ENCODE measurements at places on chromosomes 2 and 18.

GRCh38 chr2:234751275-234751973, 200.4 kb upstream of the SH3BP4 start:
- no peak for DNase-seq

- no peak for DNase-seq
These were observed 1.7 kb downstream of the ERFE start for GRCh38 chr2:238160206-238161129.

GRCh38 chr2:159427048-159427447, 140.5 kb upstream of the WDSUB1 start:
- no peak for DNase-seq

- no peak for DNase-seq
These were observed 65.9 kb upstream of the CAVIN2 start for GRCh38 chr2:191912764-191913163.

DNA sequence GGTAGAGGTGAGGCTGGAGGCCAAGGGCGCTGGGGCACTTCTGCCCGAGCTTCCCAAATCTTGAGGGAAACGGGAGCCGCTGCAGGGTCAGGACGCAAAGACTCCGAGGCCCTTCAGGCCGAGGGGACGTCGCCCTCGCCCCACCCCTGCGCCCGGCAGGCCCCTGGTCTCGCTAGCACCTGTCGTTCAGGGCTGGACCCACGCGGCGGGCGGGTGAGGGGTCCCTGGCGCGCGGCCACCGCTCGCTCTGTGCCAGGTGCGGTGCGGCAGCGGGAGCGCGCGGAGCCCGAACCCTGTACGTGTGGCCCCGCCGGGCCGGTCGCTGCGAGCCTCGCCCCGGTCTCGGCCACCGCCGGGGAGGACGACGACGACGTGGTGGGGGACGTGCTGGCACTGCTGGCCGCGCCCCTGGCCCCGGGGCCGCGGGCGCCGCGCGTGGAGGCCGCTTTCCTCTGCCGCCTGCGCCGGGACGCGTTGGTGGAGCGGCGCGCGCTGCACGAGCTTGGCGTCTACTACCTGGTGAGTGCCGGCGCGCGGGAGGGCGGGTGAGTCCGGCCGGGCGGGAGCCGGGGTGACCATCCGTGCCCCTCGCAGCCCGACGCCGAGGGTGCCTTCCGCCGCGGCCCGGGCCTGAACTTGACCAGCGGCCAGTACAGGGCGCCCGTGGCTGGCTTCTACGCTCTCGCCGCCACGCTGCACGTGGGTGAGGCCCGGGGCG, 4.9 kb downstream of the ERFE start:
- DNase-seq = no peak

DNA sequence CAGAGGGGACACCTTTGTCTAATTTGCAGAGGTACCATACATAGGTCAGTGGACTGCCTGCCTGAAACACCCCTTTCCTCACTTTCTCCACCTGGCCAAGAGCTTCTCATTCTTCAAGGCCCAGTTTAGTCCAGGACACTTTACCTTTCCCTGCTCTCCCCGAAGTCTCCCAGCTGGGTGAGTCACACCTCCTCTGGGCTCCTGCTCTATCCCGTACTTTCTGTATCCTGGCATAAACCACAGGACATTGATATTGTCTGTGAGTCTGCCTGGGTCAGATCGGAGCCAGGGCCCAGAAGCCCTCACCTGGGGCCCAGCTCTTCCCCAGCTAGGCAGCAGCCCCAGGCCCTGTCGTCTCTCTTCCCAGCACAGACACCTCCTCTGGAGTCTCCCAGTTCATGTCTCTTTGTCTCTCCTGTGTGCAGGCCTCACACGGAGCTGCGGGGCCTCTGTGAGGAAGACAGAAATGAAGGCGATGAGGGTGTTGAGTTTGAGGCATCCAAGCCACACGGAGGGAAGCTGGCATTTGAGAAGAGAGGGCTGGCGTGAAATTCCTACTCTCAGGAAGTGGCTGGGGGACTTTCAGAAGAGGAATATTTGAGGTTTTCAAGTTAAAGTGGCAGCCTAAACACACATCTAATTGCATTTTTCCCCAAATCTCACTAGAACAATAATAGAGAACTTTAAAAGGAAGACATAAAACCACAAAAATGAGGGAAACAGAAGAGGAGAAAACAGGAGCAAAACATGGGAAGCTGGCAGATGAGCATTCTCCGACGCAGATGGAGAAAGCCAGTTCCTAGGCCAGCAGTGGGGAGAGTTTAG, 79.6 kb upstream of the LAPTM4A start:
- DNase-seq = no peak
